Right atrium auricular region (tissue), 2 donors: ENCODE measurements at places on chromosomes 6 and 20. TPM values are rescaled to one million over a fixed set of nuclear protein-coding genes. Genes with fewer than 3 reads are reported as not detected.

- no peak for DNase-seq
Observed at GRCh38 chr6:5411414-5411813, 150.1 kb downstream of the FARS2 start.

- no peak for DNase-seq
Observed at GRCh38 chr20:64145458-64146300, 18.6 kb upstream of the MYT1 start.

GRCh38 chr6:86016077-86016476 is 373.4 kb upstream of the SYNCRIP start:
- DNase-seq = no peak

DNA sequence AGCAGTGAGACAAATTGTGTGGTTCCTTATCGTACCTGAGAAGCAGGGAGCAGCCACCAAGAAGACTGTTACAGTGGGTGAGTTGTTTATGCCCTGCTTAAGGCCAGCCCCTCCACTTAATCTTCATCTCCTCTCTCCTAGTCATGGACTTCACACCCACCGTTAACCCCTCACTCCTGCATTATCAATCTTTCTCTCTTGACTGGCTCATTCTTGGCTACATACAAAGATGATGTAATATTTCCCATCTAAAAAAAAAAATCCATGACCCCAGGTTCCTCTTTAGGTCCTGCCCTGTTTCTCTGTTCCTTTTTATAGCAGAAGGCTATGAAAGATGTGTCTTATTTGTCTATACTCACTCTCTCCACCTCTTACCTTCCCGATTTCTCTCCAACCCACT is 72.4 kb downstream of the SHLD1 start:
- DNase-seq = no peak

GRCh38 chr6:143270026-143270425 is 180.5 kb downstream of the ADAT2 start:
- DNase-seq = no peak

GRCh38 chr20:25036331-25036936 is 21.5 kb downstream of the ACSS1 start:
- DNase-seq = no peak

DNA sequence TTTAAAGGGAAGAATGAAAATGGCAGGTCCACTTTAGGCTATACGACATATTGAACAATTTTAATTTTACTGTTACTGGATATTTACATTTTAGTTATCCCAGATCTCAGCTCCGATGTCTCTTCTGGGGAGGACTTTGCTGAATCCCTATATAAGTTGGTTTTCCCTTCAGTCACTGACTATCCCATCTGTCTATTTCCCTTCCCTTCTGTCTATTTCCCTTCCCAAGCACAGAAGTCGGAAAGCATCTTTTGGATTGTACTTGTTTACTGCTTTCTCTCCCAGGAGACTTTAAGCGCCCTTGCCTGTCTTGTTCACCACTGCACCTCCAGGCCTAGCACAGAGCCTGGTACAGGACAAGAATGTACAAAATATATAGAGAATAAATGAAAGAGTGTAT is 165.8 kb upstream of the SALL4 start:
- no peak for DNase-seq

The HLA-DRB1 gene
- 24.0 TPM for total RNA-seq
